ENCODE measurements at places on chromosomes 6 and 20.

- DNase-seq: no peak
Observed at GRCh38 chr6:106446983-106447382, 86.5 kb downstream of the CRYBG1 start.

- DNase-seq: no peak
Observed at GRCh38 chr6:40588480-40588879, 1.3 kb upstream of the LRFN2 start.

- DNase-seq: no peak
Observed at GRCh38 chr20:63808964-63809674, 21.9 kb downstream of the ZBTB46 start.

- DNase-seq: no peak
Observed at GRCh38 chr6:114171473-114171872, 171.3 kb downstream of the HS3ST5 start.
